Left lung (tissue), 14 donors: ENCODE measurements at places on chromosomes 5 and 9. TPM values are rescaled to one million over a fixed set of nuclear protein-coding genes. Genes with fewer than 3 reads are reported as not detected.
A peak's percentile ranks its signal among the peaks of the same experiment; 100 is the strongest.

NR5A1 gene
- total RNA-seq, result 0.26 TPM

GRCh38 chr9:95478335-95478734 is 38.4 kb downstream of the PTCH1 start:
- H3K4me1 ChIP-seq, result no peaks in the 10 kb centered on the region
- no peaks in the 10 kb centered on the region for H3K27me3 ChIP-seq
- DNase-seq, result no peak
- H3K27ac ChIP-seq, result no peak overlapping the region

DNA sequence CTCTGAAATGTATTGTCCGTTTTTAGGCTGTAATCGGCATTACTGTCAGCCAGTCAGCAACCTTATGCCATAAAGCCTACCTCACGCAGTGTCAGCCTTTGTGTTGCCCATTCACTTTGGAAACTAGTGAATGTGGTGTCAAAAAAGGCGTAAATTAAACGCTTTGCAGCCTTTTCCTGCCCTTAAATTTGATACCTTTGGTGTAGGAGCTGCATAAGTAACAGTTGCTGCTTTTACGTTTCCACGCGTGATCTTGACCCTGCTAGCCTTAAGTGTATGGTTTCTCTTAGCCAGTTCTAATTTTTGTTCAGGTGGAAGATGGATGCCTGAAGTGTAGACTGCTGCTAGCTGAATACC is 257.7 kb downstream of the EPB41L4A start:
- no peak for DNase-seq
- no peaks in the 10 kb centered on the region for H3K27me3 ChIP-seq
- H3K4me1 ChIP-seq, result peaks cover 15% of the 10 kb centered on the region
- H3K36me3 ChIP-seq, result peaks cover 42% of the 10 kb centered on the region

DNA sequence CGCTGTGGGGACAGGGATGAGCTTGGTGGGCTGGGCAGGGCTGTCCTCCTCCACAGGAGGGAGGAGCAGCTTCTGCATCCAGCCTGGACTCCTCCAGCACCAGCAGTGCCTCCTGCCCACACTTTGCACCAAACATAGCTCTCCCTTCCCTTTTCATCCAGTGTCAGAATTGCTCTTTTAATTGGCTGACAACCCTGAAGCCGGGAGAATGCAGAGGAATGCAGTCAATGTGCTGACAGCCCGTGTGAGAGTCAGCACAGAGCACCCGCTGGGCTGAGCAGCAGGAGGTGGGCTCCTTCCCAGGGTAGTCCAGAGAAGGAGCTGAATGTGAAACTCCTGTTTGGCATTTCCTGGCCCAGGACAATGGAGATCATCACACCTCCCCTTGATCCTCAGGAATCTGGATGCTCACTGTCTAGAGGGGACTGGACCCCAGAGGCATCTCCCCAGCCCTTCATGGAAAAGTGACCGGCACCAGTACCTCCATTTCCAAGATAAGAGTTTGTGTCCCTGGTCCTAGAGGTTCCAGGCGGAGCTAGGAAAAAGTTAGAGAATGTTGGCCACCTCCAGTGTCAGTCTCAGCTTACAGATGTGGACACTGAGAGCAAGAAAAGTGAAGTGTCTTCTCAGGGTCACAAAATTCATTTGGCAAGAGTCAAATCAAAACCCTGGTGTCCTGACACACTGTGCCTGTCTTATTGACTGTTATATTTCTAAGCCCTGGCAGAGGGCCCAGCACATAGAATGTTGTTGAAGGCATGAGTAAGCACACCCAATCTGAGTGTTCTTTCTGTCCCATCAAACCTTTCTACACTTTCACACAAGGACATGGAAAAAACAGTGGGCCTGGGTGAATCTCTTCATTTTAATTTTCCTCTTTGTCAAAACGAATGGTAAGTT is 202.1 kb downstream of the SNX18 start:
- H3K27ac ChIP-seq, result no peak overlapping the region
- no peaks in the 10 kb centered on the region for H3K36me3 ChIP-seq
- DNase-seq, result no peak

- DNase-seq, result no peak
- H3K27ac ChIP-seq, result no peak overlapping the region
- no peaks in the 10 kb centered on the region for H3K36me3 ChIP-seq
- no peak overlapping the region for H3K4me3 ChIP-seq
- no peaks in the 10 kb centered on the region for H3K4me1 ChIP-seq
Observed at GRCh38 chr5:133140311-133140710, 88.5 kb downstream of the HSPA4 start.

DNA sequence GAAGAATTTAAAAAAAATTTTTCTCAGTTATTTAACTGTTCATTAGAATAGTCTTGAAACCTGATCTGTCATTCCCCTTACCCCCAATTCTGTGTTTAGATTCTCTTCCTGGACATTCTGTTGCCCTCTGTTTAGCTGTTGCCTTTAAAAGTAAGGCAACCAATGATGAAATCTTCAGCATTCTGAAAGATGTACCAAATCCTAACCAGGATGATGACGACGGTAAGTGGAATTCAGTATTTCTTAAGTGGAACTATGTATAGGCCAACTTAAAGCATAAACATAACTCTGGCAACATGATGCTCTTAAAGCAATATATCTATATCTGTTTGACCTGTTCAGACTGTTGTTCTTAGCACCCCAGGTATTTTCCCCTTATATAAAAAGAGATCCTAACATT is 27.2 kb downstream of the NCBP1 start:
- H3K4me1 ChIP-seq, result peaks cover 7% of the 10 kb centered on the region
- DNase-seq, result no peak
- peaks cover 98% of the 10 kb centered on the region for H3K36me3 ChIP-seq
- H3K27ac ChIP-seq, result no peak overlapping the region

GRCh38 chr5:73625372-73625943 is 538 bp upstream of the ARHGEF28 start:
- H3K4me3 ChIP-seq, result peak overlapping the region; percentile 57
- DNase-seq, result no peak

JAKMIP2 gene
- total RNA-seq, result 0.73 TPM

UGT3A1 gene
- not detected for total RNA-seq

- H3K36me3 ChIP-seq, result no peaks in the 10 kb centered on the region
- DNase-seq, result no peak
- no peak overlapping the region for H3K4me3 ChIP-seq
- H3K4me1 ChIP-seq, result no peaks in the 10 kb centered on the region
Observed at GRCh38 chr5:23727271-23727670, 219.9 kb downstream of the PRDM9 start.

SPATA31A3 gene
- total RNA-seq, result not detected

DNA sequence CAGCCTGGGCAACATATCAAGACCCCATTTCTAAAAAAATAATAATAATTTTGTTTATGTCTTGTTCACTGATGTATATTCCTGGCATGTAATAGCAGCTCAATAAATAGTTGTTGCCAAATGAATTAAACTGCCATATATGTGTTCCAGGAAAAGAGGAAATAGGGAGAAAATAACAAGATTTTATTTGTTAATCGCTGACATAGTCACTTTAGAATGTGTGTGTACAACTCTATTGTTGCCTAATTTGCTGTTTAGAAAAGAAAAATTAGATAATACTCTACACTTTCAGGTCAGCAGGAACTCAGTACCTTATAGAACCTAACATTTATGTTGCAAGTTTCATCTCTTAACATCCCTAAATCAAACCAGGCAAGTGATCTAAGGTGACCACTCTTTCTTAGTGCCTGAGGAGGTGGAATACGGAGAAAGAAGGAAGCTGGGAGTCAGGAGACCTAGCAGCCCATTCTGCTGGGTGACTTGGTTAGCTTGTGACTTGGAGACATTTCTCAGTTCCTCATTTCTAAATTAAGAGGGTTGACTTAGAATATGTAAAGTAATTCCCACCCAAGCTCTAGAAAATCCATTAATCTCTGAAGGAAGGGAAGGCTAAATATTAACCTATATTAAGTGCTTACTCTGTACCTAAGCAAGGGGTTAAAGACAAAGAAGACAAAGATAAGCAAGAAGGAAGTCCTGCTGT is 110.3 kb upstream of the IQGAP2 start:
- no peaks in the 10 kb centered on the region for H3K36me3 ChIP-seq
- peaks cover 8% of the 10 kb centered on the region for H3K4me1 ChIP-seq
- DNase-seq, result no peak
- H3K27me3 ChIP-seq, result no peaks in the 10 kb centered on the region

FGFR4 gene
- total RNA-seq, result 99.9 TPM

WDR31 gene
- total RNA-seq, result 4.4 TPM

CRHBP gene
- total RNA-seq, result 0.65 TPM

RBM27 gene
- 12.3 TPM for total RNA-seq

GRCh38 chr5:140557136-140557805 is at the start of gene SRA1:
SRA1 (minus strand) TSS chr5:140557473; CDS start chr5:140557452, 21 bp downstream.
- DNase-seq, result peak; percentile 94
- H3K27me3 ChIP-seq, result no peaks in the 10 kb centered on the region
- H3K4me1 ChIP-seq, result peaks cover 15% of the 10 kb centered on the region
- H3K4me3 ChIP-seq, result peak within 1 kb of the TSS; percentile 79
- peak within 1 kb of the TSS; percentile 90 for H3K27ac ChIP-seq
- peaks cover 20% of the 10 kb centered on the region for H3K36me3 ChIP-seq
